DMS153 (cell line): ENCODE measurements at places on chromosomes 2 and 18.

- DNase-seq, result no peak
Observed at GRCh38 chr18:36392164-36392978, 94.9 kb downstream of the FHOD3 start.

DNA sequence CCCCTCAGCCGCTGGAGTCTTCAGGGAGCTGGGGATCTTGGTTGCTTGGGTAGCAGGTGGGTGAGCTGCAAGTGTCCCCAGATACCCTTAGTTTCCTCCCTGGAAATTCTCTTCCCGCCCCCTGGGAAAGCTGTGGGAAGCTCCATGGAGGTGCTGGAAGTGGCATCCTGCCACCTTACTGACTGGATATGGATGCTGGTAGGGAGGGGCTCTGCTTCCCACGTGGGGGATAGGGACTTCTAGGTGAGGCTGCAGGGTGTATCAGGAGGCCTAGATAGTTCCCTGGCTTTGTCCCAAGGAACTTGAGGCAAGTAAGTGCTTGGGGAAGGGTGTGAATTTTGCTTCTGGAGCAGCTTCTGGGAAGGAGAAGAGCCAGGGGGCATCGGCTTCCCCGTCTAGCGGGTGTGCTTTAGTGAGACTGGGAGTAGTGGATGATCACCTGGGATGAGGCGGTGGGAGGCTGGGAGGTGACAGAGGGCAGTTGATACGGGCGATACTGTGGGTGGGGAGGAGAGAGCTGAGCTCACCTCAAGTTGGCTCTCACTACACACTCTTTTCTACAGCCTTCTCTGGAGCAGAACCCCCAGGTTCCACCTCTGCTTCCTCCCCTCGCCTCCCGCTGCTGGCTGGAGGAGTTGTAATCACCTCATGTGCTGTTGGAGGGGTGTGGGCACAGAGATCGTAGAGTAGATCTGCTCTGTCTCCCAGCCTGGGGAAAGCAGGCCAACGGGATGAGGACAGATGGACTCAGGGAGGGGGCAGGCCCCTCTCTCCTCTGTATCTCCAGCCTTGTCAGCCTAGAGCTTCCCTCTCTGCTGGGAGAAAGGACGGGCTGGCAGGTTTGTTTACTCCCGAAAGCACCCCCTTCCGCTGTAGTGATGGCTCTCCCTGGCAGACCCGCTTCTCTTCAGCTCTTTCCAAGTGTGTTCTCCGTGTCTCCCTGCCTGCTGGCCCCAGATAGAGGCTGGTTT, 19.8 kb downstream of the TET3 start:
- DNase-seq, result no peak

DNA sequence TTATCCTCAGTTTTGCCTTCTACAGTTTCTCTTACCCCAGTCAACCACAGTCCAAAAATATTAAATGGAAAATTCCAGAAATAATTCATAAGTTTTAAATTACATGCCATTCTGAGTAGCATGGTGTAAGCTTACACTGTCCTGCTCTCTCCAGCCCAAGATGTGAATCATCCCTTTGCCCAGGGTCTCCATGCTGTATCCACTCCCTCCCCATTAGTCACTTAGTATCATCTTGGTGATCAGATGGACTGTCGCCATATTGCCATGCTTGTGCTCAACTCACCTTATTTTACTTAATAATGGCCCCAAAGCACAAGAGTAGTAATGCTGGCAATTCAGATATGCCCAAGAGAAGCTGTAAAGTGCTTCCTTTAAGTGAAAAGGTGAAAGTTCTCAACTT, 18.5 kb upstream of the CCNT2 start:
- no peak for DNase-seq

- DNase-seq, result no peak
Observed at GRCh38 chr2:203914546-203915182, 21.9 kb upstream of the ICOS start.

- DNase-seq, result no peak
Observed at GRCh38 chr2:26645762-26646161, 4.6 kb upstream of the CIB4 start.

DNA sequence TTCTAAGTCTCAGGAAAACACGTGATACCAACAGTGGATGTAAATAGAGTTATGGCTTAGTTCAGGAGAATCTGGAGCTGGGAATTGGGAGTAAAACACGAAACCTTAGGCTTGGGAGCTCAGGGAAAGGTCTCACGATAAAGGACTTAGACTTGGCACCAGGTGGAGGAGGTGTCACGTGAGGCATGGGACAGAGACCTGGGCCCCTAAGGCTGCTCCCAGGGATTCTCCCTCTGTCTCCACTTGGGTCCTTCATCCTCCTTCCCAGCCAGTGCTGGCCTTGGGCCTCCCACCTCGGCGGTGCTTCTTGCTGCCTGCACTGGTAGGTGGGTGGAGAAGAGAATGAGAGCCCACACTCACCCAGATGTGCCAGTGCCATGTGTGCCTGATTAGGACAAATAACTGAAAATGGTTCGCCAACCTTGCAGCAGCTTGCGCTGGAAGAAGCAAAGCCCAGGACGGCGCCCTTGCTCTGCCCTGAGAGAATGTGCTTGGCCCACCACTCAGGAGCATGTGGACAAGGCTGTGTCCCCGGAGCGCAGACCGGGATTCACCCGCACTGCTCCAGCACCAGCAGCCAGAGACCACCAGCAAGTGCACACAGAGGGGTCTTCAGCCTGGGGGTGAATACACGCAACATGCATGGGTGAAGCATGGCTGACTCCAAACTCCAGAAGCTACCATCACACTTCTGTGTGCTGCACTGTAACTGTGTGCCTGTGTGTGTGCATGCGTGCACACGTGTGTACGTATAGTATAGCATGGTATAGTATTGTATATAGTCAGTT, 48.1 kb downstream of the PSMG2 start:
- DNase-seq, result no peak

DNA sequence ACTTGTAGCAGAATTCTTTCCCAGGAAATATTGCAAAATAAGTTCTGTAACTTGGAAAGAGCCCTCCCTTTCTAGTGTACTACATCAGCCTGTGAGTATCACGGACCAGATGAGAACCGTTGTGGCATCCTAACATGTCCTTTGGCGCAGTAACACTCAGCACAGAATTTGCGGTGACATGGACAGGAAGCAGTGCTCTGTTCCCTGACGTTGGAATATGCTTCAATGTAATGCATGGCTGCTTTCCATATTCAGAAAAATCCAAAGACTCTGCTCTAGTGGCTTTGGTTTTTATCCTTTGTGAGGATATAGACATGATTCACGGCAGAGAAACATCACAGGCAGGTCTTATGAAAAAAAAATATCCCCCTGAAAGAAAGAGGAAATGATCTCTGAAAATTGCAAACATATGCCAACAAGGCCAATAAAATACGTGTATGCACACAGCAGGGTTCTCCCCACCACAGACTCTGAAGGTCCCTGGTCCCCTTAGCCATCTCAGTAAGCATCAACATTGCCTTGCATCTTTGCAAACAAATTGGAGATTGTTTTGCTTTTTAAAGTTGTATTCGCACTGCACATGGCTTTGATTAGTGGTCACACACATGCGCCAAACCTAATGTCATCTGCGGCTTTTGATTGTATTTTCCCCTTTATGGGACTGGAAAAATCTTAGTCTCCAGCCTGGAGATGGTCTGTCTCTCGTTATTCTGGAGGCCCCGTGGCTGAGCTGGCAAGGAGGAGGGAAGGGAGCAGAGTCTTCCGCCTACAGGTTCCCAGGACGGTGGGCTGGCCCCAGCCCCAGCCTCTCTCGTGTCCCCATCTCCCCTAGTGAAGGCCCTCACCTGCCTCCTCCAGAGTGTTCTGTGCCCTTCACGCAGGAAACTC, 122.9 kb downstream of the COPS8 start:
- no peak for DNase-seq
